ENCODE measurements at places on chromosomes 16 and 17.

GRCh38 chr17:2549392-2550211, 37.9 kb upstream of the METTL16 start:
- no peak for DNase-seq

GRCh38 chr16:73565263-73565662, 517.3 kb upstream of the ZFHX3 start:
- DNase-seq = no peak

DNA sequence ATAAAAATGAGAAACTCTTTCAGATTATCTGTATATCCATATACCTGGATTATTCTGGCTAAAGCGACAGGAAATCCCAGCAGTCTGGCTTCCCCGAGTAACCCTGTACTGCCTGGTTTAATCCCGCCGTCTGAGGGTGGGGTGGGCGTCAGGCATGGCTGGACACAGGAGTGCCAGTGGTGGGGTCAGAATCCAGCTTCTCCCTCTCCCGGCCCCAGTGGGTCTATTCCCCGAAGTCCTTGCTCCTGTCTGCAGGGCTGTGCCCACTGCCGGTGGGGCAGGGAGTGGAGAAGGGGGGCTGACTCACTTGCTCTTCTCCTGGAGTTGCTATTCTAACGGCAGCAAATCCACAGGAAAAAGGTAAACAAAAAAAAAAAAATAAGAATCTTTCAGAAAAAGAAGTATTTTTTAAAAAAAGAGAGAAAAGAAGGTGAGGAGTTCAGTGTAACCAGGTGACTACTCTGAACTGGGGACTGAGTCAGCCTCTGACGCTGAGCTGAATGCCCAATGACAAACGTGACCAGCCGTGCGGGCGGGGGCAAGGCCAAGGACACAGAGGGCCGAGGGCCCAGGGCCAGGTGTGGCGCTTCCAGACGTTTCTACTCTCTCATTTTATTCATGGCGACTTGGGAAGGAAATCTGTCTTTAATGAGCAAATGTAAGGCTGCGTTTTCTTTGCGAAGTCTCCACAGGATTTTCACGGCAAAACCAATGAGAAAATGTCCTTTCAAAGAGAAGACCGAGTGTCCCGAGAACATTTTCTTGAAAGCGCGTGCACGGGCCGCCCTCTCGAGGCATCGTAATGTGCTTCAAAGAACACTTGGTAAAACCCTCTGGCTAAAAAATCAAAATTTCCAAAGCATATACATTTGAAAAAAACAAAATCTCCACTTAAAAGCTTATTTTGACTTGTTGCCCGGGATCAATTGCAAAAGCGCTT, 20.2 kb downstream of the FOXF1 start:
- peak; percentile 16 for DNase-seq

DNA sequence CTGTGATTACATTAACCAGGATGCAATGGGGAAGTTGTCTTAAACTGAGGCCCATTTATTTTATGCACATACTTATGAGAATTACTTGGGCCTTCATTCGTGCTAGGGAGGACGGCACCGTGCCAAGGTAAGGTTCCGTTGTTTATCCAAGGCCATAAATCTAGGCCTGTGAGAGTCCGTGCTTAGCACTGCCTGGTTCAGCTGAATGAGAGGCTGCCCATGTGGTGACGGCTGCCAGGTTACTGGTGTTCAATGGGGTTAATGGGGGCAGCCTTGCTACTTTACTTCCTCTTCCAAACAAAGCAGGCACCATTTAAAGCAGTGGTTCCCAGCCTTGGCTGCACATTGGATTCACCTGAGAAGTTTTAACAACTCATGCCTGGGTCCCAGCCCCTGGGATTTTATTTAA, 135.1 kb upstream of the NOL11 start:
- no peak for DNase-seq

GRCh38 chr17:55266051-55266957, 1.5 kb downstream of the HLF start:
- DNase-seq = no peak

GRCh38 chr16:88170528-88170991, 212.2 kb upstream of the ZNF469 start:
- DNase-seq = no peak

DNA sequence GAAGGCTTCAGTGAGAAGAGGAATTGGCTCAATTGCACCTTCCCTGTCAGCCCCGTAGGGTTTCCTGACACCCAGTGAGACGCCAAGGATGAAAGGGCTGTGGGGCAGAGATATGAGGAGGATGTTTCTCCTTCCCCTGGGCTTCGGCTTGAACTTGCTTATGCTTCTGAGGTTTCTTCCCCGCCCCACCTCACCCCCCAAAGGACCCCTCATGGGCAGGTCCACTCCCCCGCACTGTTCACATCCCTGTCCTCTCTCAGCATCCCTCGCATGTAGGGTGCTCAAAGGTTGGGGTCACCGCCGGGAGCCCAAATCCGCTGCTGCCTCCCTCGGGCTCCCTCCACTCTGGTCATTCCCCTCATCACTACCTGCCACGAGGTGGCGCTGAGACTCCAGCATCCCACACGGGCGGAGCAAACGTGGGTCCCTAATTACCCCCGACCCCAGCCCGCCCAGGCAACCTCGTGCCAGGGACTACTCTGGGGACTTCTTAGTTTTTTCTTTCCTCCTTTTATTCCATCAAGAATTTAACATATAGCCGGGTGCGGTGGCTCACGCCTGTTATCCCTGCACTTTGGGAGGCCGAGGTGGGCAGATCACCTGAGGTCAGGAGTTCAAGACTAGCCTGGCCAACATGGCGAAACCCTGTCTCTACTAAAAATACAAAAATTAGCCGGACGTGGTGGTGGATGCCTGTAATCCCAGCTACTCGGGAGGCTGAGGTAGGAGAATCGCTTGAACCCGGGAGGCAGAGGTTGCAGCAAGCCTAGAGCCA, 3.3 kb upstream of the TRARG1 start:
- DNase-seq = no peak

DNA sequence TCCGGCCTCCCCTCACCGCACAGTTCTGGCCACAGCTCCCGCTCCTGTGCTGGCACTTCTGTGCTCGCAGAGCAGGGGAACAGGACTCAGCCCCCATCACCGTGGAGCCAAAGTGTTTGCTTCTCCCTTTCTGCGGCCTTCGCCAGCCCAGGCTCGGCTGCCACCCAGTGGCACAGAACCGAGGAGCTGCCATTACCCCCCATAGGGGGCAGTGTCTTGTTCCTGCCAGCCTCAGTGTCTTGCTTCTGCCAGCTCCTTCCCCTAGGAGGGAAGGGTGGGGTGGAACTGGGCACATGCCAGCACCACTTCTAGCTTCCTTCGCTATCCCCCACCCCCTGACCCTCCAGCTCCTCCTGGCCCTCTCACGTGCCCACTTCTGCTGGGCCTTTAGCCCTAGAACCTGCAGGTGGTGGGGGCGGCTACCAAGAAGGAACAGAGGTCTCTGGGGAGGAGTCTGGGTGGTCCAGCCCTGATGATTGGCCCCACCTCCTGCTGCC, 645 bp upstream of the ELMO3 start:
- no peak for DNase-seq

DNA sequence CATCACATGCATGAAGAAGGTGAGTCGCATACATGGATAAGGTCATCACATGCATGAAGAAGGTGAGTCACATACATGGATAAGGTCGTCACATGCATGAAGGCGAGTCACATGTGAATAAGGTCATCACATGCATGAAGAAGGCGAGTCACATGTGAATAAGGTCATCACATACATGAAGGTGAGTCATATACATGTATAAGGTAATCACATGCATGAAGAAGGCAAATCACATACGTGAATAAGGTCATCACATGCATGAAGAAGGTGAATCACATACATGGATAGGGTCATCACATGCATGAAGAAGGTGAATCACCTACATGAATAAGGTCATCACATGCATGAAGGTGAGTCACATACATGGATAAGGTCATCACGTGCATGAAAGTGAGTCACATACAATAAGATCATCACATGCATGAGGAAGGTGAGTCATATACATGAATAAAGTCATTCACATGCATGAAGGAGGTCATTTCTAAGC, 105.1 kb upstream of the SDK2 start:
- DNase-seq = no peak

DNA sequence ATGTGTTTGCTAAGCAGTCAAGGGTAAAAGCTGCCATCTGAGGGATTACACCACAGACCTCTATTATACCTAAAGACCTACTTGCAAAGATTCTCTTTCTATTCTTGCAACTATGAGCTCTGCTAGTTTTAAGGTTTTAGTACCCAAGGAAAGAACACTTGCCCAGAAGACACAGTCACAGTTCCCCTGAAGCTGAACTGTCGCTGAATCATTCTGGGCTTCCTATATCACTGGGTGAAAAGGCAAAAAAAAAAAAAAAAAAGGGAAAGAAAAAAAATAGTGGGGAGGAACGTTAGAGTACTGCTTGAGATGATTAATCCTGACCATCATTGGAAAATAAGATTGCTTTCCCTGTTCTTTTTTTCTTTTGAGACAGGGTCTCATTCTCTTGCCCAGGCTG, 37.9 kb downstream of the LYRM1 start:
- no peak for DNase-seq

GRCh38 chr16:82738699-82739098, 111.9 kb downstream of the CDH13 start:
- no peak for DNase-seq

DNA sequence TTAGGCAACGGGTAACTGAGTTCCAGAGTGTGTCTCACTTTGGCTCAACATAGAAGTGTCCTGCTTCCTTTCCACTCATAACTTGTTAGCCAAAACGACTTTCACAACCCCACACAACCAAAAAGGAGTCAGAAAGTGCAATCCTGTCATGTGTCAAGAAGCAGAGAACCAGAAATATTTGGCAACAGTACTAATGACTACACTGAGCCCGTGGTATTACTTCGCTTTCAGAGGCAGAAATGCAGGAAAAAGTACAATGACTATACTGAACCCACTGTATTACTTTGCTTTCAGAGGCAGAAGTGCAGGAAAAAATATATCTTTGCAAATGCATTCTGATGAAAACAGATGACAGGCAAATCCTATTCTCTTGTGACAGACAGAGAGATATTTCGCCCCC, 484.6 kb downstream of the KIF2B start:
- DNase-seq = no peak

GRCh38 chr17:21287703-21288449, 3.4 kb downstream of the MAP2K3 start:
- DNase-seq = peak; percentile 90

GRCh38 chr17:49197346-49197998, 12.9 kb downstream of the GNGT2 start:
- no peak for DNase-seq

DNA sequence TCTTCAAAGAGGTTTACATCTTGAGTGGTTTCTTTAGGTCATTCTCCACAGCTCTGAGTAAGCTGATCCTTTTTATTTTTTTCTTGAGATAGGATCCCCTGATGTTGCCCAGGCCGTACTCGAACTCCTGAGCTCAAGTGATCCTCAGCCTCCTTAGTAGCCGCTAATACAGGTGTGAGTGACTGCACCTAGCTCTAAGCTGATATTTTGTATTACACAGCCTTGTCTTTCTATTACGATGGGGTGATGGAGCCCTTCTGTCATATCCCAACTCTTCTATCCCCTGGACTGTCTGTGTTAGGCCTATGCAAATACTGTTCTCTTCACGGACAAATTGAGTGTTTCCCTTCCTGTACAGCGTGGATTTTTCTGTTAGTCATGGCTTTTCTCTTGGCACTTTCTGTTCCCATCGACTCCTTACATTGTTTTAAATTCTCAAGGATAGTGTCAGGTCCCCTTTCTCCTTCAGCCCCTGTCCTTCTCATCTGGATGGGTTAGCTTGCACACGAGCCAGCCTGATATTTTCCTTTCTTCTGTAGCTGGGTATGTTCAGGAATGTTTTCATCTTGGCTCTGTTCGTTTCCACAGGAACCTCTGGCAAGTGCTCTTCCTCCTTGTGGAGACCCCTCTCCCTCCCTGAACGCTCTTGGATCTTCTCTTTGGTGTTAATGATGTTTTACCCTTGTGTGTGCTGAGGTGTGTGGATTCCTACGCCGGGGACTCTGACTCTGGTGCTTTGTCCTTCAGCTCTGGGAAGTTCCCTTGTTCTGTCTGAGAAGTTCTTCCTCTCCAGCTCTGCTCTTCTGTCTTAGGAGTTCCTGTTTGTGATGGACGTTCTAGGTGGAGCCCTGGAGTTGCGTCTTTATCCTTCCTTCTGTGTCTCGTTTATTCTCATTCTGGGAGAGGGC, 2.3 kb downstream of the BANP start:
- no peak for DNase-seq

GRCh38 chr16:67731753-67732095, 12.6 kb upstream of the GFOD2 start:
- no peak for DNase-seq

GRCh38 chr16:76713191-76713590, 436.0 kb downstream of the CNTNAP4 start:
- no peak for DNase-seq

DNA sequence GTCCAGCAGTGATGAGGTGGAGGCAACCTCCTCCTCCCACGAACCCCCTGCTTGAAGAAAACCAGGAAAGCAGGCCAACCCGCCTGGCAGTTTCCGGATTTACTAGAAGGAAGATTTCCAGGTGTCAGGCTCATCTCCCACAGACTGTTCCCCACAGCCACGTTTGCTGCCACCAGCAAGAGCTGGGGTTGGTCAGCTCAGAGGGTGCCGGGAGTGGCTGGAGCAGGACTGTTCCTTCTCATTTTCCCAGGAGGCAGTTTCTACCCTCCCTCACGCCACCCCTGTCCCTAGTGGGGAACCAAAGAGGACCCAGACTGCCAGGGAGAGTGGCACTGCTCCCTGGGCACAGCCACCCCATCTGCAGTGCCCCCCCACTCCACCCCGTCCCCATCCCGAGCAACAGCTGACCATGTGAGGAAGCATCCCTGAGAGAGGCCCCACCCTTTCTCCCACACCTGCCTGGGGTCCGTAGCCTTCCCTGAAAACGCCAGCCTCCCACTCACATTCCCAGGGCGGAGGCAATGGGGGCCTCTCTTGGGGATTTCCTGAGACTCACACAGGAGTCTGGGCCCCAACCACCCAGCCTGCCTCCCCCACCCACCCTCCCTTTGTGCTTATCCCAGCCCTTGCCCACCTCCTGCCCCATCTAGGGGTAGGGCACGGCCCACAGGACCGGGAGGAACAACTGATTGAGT, 5.9 kb downstream of the KRT17 start:
- peak; percentile 32 for DNase-seq

- DNase-seq = no peak
Observed at GRCh38 chr16:3059723-3060242, 5.7 kb upstream of the IL32 start.

DNA sequence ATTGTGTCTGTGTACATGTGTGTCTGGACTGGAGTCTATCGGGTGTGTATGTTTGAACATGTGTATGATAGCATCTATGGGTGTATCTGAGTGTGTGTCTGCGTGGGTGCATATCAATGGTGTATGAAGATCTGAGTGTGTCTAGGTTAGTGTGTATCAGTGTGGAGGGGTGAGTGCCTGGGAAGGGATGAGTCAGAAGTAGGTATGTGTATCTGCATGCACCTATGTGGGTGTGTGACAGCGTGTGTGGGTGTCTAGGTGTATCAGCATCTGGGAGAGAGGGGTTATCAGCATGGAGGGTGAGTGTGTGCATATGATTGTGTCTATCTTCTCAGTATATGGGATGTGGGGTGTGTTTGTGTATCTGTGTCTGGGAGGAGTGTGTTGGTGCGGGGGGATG, 58.2 kb upstream of the LHX1 start:
- DNase-seq = no peak

- DNase-seq = no peak
Observed at GRCh38 chr16:87460936-87461335, 31.9 kb downstream of the ZCCHC14 start.

GRCh38 chr17:8300226-8300625, 5.0 kb upstream of the SLC25A35 start:
- no peak for DNase-seq
